Activated CD4-positive, alpha-beta T cell treated with anti-CD3 and anti-CD28 coated beads, Interleukin-2, amount 10 ng/mL, durations not matched to agents 7 days and 5 days (primary cell): ENCODE measurements at places on chromosomes 11 and 22.

DNA sequence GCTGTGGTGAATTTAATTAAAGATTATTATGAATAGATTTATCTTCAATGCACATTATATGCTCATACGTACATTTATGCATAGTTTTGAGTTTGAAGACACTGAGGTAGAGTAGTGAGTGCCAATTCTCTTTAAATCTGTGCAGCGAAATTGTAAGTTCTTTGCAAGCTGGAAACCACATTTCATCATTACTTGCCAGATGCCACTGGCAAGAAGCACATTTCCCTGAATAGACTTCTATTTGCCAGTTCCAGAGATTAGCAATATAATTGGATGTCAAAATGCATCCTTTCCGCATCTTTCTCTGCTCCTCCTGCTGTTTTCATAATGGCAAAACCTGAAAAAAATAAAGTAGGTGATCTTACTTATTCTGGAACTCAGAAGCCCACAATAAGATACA is 448.0 kb downstream of the LUZP2 start:
- no peak for DNase-seq

DNA sequence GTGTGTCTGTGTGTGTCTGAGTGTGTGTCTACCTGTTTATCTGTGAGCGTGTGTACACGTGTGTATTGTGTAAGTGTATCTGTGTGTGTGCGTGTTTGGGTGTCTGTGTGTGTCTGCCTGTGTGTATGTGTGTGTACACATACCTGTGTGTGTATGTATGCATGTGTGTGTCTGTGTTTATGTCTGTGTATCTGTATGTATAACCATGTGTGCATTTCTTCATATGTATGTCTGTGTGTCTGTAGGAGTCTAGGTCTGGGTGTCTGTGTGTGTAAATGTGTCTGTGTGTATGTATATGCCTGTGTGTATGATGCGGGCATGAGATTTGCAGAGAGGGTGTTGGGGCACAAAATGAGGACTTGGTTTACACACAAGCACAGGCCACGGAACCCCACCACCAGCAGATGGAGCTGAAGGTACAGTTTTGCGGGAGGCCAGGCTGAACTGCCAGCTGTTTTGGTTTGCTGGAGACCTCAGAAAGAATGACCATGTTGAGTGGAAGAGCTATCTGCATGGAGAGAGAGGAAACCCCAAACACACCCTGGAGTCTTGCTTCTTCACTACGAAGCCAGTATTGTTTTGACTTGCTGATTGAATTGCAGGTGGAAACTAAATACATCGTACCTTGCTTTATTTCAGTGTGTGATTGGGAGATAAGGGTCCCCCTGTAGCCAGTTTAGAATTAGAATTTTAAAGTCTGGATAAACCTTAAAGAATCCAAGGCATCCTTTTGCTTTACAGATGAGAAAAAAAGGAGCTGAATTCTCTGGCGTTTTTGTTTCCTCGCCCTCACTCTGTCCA is 497.2 kb downstream of the NTM start:
- DNase-seq, result no peak

DNA sequence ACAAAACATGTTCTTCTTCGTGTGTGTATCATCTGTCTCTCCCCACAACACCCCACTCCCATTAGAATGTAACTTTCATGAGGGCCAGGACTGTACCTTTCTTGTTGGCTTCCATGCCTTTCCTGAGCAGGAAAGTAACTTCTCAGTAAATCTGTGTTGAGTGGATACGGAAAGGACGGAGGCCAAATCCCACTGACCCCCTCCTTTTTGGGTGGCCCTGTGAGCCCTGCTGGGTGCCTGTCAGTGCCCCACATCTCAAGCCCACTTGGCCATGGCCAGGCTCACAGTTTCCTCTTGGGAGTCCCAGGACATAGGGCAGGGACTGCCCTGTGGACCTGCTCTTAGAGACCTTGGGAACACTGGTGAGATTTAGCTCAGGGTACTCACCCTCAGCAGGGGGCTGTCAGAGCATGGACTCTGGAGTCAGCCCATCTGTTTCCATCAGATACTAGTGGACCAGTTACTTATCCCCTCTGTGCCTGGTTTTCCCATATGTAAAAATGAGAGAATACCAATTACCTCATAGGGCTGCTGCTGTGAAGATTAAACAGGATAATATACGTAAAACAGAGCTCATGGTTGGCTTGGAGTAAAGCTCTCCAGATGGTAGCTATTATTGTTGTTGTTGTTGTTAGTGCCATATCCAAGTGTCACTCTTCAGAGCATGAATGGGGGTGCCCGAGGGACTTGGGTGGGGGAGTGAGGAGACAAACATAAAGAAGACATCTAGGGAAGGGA is 1.0 kb upstream of the C11orf96 start:
- DNase-seq, result no peak

DNA sequence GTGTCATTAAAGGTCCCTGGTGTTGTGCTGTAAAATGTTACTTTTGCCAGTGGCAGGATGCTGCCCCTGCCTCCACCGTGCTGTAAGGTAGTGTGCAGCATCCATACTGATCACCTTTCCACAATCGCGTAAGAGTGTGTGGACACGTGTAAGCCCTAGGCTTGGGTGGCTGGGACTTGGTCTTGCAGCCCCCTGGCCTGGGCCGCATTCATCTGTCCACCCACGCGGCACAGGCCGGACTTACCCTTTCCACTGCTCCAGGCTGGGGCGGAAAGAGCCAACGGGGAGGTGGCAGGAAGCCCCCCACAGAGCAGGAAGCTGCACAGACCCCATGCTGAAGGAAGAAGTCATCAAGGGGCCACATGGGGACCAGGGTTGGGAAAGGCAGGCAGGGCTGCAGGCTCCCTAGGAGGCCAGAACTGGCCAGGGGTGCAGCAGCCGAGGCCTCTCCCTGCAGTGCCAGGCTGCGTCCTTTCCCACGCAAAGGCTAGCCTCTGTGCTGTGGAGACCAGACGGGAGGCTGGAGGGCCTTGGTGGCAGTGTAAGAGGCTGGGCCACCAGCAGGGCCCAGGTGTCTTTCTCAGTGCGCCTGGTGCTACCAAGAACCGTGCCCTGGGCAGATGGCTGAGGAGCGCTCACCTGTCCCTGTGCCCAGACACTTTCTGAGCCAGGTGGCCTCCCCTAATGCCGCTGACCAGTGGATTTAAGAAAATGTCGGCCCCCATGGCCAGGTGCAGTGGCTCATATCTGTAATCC is 11.7 kb upstream of the TMEM191C start:
- DNase-seq, result peak; percentile 4

- DNase-seq, result no peak
Measured at GRCh38 chr22:45639747-45640102, 31.9 kb upstream of the ATXN10 start.

- DNase-seq, result no peak
Measured at GRCh38 chr11:73320763-73321603, 12.9 kb downstream of the ARHGEF17 start.

GRCh38 chr11:46381819-46382645 is 563 bp downstream of the MDK start:
- no peak for DNase-seq

DNA sequence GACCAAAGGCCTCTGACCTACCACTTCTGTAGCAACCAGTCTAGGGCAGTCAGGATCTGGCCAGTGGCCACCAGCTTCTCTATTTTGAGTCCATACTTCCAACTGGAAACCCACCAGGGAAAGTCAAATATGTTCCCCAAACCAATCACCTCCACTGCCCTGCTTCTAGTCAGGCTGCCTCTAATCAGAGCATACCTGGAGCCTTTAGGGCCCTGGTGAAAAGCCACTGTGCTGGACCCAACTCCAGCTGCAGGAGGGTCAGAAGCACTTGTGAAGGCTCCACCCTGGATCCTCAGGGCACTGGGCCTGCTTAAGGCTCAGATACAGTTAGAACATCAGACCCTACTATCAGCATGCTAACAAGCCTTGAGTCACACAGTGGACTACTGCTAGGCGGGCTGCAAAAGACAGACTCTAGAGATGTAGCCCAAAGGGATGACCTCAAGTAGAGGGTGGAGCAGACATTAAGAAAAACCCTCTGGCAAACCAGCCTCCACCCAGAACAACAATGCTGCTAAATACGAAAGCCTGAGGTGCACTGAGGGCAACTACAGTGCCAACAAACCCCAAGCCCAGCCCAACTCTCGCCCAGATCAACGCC is 69.2 kb downstream of the DGCR2 start:
- no peak for DNase-seq

- no peak for DNase-seq
Measured at GRCh38 chr11:64211181-64211872, 4.8 kb downstream of the FERMT3 start.

- no peak for DNase-seq
Measured at GRCh38 chr11:102921587-102922220, 33.8 kb downstream of the MMP13 start.

GRCh38 chr11:47443028-47443700 is 5.8 kb downstream of the RAPSN start:
- no peak for DNase-seq
